Activated T-cell treated with anti-CD3 and anti-CD28 coated beads for 48 hours (primary cell): ENCODE measurements at places on chromosomes 11 and 22.
A peak's percentile ranks its signal among the peaks of the same experiment; 100 is the strongest.

- no peak for DNase-seq
Observed at GRCh38 chr11:12377824-12378593, 638 bp downstream of the PARVA start.

DNA sequence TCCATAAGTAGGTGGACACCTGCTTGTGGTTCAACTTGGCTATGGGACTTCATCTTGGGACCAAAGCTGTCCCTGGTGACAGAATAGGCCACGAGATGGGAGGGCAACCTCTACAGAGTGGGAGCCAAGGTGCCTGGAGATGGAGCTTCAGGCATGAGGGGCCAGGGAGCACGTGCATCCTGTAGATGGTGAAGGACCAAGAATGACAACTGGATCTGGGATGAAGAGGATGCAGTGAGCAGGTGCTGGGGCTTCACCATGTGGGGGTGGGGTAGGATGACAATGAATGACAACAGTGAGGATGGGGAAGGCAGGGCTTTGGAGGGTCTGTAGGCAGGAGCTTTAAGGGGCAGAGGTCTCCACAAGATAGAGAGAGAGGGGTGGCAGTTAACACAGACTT, 372.0 kb upstream of the B3GAT1 start:
- no peak for DNase-seq

- DNase-seq: no peak
Observed at GRCh38 chr11:59030037-59030436, 56.1 kb upstream of the GLYATL1B start.

DNA sequence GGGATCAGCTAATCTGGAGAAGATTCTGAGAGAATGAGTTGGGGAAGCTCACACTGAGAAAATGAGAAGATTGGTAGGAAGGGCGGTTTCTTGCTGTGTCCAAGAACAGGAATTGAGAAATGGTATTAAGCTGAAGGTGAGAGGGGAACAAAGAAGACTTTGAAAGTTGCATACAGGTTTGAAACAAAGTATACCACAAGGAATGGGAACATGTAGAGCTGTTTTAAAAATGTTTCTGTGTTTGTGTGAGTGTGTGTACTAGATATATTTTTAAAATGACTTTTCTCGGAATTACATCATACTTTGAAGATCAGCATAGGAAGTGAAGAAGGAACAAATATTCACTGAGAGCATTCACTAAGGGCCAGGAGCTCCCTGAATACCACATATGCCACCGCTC, 24.4 kb upstream of the IZUMO1R start:
- DNase-seq: no peak

DNA sequence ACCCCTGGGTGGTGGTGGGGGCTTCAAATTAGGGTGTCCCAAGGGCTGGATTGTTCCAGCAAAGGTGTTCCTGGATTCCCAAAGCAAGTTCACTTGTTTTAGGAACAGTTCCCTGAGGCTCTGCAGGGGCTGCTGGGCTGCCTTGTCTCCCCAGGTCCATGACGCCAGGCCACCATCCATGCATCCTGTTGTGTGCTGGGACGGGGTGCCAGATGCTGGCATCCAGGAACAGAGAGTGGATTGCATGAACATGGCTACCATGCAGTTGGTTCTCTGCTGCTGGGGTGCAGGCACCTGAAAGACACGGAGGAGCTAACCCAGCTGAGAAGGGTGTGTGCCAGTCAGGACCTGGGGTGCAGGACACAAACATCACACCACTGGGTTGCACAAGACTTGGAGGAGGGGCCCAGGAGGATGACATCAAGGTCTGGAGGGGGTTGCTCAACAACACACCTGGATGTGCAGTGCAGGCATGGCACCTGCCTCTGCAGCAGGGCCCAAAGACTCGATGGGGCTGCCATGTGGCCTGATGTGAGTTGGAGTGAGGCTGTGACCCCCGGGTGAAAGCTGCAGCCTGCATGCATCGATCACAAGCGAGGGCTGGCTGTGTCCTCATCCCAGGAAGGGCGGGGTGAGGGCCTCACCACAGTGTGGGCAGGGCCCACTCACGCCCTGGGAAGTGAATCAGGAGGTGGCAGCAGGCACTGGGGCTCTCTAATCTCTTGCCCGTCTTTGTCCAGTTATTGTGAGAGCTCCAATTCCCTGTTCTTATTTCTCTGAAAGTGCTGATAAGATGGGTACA, 74.0 kb upstream of the CLDN5 start:
- DNase-seq: no peak

GRCh38 chr22:33051960-33052839, 6.0 kb downstream of the SYN3 start:
- DNase-seq: no peak

DNA sequence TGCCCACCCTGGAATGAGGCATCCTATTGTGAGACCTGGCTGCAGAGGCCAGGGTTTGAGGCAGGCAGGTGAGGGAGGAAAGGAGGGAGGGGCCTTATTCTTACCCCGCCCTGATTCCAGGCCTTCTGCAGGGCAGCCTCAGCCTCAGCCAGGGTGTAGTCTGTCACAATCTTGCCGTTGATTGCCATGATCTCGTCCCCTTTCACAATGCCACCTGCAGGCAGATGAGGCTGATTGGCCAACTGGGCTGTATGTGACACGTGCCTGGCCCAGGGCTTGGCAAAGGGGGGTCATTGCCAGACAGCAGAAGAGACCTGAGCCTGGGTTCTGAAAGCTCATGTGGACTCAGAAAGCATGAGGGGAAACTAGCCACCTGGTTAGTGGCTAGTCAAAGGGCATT, 21.4 kb upstream of the ABCC8 start:
- DNase-seq: no peak

DNA sequence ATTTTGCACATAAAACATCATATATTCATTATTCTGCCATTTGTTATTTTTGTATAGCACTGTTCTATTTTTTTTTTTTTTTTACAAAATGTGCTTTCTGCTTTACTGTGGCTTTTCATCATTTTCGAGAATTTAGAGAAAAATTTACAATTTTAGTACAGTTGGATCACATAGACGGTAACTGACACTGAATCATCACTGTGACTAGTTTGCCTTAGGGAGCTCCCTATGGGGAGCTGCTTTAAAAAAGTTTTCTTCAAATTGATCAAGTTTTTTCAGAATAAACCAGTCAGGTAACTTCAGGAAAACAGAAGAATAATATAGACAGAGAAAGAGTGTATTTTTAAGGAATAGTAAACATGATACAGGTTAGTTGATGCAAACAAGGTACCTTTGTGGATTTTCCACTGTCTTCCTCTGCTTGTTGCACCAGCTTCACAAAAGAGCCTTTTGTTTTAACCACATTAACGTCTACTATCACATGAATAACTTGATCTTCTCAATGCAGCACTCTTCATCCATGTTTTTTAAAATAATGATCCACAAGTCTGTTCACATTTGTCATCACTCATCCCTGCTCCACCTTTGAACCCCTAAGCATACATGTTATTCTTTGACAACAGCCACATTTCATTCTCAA, 327.0 kb downstream of the DYNC2H1 start:
- no peak for DNase-seq

- DNase-seq: no peak
Observed at GRCh38 chr11:70541176-70541575, 142.8 kb downstream of the CTTN start.

DNA sequence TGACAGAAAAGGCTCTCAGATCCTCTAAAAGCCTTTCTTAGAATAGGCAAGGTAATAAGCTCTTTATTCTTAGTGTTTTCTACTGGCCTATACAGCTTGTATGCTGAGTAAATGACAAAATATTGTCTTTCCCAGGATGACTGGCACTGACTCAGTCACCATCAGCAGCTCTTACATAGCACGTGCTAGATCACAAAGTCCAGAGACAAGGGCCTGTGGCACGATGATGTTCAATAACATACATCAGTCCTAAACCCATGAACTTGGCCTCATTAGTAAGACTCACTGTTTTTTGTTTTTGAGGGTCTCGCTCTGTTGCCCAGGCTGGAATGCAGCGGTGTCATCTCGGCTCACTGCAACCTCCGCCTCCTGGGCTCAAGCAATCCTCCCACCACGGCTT, 42.7 kb downstream of the CELF1 start:
- DNase-seq: no peak

- no peak for DNase-seq
Observed at GRCh38 chr22:36998620-36999351, 20.5 kb downstream of the TST start.

- no peak for DNase-seq
Observed at GRCh38 chr11:32487270-32487669, 51.9 kb upstream of the WT1 start.

DNA sequence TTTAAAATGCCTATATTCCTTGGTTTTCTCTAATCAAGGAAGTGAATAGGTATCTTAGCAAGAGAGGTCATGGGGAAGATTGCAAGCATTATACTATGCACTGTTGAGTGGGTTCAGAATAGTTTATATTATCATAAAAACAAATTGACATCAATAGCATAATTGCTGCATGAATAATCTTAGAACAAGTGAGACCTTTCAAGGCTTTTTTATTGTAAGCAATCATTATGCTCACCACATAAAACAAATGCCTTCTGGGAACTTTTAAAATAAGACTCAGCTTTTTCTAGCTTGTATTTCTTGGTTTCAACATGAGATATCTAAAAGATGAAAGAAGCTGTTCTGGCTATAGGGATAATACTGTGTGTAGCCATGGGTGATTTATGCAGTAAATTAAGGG, 135.6 kb upstream of the ZC3H12C start:
- DNase-seq: no peak

DNA sequence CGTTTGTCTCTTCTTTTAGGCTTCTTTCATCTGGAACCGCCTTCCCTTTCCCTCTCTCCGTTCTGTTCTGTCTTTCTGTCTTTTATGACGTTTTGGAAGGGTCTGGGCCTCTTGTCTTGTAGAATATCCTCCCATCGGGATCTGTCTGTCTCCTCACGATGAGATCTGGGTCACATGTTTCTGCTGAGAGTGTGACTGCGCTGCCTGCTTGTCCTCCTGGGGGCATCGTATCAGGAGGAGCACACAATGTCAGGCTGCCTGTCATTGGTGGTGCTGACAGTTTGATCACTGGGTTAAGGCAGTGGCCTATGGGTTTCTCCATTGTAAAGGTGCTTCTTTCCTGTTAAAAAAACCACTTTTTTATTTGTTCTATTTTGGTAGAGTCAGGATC, 60.4 kb upstream of the PARVG start:
- DNase-seq: no peak

GRCh38 chr22:48060266-48060665, 1297.8 kb downstream of the TBC1D22A start:
- no peak for DNase-seq

GRCh38 chr11:16841984-16842383, 103.5 kb downstream of the C11orf58 start:
- no peak for DNase-seq

- no peak for DNase-seq
Observed at GRCh38 chr11:58963551-58964104, 24.3 kb downstream of the GLYATL1 start.

DNA sequence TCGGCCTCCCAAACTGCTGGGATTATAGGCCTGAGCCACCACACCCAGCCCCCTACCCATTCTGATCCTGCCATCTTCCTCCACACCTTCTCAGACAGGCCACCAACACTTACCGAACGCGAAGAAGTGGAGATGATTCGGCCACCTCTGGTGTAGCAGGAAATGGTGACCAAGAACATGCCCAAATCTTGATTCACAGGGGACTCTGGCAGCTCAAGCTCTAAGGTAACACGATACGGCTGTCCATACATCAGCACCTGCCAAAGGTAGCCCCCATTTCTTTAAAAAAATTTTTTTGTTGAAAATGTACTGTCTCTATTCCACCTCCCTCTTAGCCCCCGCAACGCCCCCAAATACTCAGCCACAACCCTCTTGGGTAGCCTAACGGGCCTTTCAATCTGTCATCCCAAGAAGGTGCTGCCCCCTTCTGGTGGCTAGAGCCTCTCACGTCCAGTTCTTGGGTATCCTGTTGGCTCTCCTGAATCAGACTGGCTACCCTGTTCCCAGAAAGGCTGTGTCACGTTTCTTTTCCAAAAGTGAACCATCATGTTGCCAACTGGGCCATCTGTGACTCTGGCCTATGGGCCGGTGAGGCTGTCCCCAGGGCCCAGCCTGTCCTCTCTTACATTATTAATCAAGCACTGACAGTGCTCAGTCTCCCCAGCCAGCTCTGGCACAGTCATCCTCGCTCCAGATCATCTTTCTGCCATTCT, 5.3 kb upstream of the LRRN4CL start:
- peak; percentile 64 for DNase-seq

DNA sequence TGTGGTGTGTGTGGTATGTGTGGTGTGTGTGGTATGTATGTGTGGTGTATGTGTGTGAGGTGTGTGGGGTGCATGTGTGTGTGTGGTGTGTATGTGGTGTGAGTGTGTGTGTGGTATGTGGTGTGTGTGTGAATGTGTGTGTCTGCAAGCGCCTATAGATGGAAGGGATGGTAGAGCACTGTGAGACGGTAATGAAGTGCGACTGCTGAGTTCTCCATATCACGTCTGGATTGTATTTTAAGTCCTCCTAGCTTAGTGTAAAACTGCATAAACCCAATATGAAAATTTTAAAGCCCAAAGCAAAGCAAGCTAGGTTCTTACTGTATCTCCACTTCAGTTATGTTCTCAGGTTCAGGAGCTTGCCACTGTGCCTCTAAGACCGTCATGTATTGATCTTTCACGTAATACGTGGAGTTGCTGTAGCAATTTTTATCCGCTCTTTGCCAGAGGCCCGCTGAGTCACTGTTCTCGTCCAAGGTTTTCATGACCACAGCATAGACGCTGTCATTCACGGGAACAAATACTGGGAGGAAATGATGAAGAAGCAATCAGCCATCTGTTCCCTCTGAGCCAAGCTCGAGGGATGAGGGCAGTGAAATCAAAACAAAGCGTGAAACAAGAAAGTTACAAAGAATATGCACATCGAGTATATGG, 5.5 kb downstream of the PLET1 start:
- no peak for DNase-seq

GRCh38 chr11:74581954-74582547, 10.3 kb upstream of the POLD3 start:
- no peak for DNase-seq

- DNase-seq: no peak
Observed at GRCh38 chr11:96051820-96052219, 127.9 kb upstream of the MTMR2 start.

GRCh38 chr22:47445716-47446290, 683.4 kb downstream of the TBC1D22A start:
- no peak for DNase-seq

DNA sequence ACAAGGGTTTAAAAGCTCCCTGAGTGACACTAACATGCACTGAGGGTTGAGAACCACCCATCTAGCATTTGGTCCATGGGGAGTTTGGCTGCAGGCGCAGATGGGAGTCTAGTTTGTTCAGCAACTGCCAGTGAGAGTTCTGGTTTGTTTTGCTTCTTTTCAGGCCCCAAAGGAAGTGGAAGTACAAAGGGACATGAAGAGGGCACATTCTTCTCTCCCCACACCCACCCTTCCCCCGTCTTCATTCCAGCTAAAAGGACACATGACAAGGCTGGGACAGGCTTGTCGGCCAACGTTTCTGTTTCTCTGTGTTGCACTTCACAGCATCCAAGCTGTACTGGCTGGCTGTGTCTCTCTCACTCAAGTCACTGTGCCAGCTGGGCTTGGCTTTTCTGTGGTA, 8.2 kb upstream of the ENDOD1 start:
- no peak for DNase-seq

- no peak for DNase-seq
Observed at GRCh38 chr11:45092901-45093760, 53.3 kb upstream of the PRDM11 start.

GRCh38 chr22:23779083-23779482, 6.4 kb downstream of the MMP11 start:
- no peak for DNase-seq

GRCh38 chr11:64239662-64240434, 1.0 kb upstream of the FKBP2 start:
- no peak for DNase-seq

GRCh38 chr11:15863411-15863810, 492.9 kb downstream of the SOX6 start:
- no peak for DNase-seq

GRCh38 chr11:16356761-16357393, 531 bp upstream of the SOX6 start:
- no peak for DNase-seq
